ENCODE measurements at places on chromosomes 2 and 18.

DNA sequence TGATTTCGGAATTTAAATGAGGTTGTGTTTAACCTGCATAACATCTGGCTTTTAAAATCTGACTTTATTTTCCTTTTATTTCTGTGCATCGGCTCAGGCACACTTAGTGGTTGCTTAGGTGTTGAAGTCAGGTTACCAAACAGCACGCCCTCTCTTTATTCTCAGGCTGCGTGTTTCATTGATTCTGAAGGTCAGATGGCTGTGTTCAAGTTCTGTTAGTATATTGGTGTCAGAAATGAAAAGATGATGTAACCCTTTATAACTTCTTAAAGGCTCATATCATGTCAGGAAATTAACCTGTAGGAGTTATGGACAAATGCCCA is 246.5 kb downstream of the LDLRAD4 start:
- no peak for DNase-seq

GRCh38 chr2:154758871-154759270 is 60.4 kb downstream of the KCNJ3 start:
- DNase-seq = no peak

DNA sequence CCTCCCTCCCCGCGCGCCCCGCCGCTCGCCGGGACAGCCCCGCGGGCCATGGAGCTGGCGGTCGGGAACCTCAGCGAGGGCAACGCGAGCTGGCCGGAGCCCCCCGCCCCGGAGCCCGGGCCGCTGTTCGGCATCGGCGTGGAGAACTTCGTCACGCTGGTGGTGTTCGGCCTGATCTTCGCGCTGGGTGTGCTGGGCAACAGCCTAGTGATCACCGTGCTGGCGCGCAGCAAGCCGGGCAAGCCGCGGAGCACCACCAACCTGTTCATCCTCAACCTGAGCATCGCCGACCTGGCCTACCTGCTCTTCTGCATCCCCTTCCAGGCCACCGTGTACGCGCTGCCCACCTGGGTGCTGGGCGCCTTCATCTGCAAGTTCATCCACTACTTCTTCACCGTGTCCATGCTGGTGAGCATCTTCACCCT is 865 bp downstream of the GALR1 start:
- no peak for DNase-seq

DNA sequence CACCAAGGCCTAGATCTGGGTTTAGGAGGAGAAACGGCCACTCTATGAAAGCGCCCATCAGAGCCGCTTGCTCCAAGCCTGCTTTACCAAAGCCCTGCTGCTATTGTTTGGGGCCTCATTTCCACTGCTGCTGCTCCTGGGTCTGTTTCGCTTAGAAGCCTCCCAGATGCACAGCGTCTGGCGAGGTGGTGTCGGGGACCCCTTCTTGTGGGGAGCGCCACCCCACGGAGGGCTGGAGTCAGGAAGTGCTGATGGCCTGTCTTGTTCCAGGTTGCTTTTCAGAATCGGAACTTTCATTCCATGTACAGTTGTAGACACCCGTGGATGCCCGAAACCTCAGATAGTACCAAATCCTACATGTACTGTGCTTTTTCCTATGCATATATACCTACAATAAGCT is 204.9 kb upstream of the TWIST2 start:
- DNase-seq = no peak
